ENCODE measurements at places on chromosomes 6 and 20. TPM values are rescaled to one million over a fixed set of nuclear protein-coding genes. Genes with fewer than 3 reads are reported as not detected.

GRCh38 chr6:29255530-29255929, 46.0 kb upstream of the OR14J1 start:
- no peaks in the 10 kb centered on the region for H3K27me3 ChIP-seq
- no peak overlapping the region for H3K4me3 ChIP-seq
- no peaks in the 10 kb centered on the region for H3K36me3 ChIP-seq
- H3K27ac ChIP-seq = no peak overlapping the region
- H3K4me1 ChIP-seq = no peaks in the 10 kb centered on the region
- DNase-seq = no peak

DNA sequence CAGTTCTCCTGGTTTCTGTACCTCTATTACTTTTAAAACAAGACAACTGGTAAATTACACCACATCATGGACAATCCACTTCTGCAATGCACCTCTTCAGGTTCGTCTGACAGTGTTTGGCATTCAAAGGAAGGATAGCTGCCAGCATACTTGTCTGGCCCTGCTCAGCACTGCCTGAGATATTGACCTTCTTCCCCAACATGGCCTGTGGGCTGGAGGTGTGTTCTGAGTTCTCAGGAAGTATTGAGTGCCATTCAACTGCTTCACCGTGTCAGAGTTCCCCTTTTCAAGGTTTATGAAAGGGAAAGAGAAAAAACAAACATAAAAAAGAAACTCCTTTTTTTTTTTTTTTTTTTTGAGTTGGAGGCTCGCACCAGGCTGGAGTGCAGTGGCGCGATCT, 267.9 kb upstream of the SASH1 start:
- H3K27ac ChIP-seq = no peak overlapping the region
- H3K27me3 ChIP-seq = no peaks in the 10 kb centered on the region
- H3K36me3 ChIP-seq = no peaks in the 10 kb centered on the region
- DNase-seq = no peak

- no peak overlapping the region for H3K4me3 ChIP-seq
- H3K27ac ChIP-seq = no peak overlapping the region
- peaks cover 16% of the 10 kb centered on the region for H3K4me1 ChIP-seq
- H3K27me3 ChIP-seq = no peaks in the 10 kb centered on the region
Observed at GRCh38 chr6:7588506-7588905, 1.5 kb upstream of the SNRNP48 start.

DNA sequence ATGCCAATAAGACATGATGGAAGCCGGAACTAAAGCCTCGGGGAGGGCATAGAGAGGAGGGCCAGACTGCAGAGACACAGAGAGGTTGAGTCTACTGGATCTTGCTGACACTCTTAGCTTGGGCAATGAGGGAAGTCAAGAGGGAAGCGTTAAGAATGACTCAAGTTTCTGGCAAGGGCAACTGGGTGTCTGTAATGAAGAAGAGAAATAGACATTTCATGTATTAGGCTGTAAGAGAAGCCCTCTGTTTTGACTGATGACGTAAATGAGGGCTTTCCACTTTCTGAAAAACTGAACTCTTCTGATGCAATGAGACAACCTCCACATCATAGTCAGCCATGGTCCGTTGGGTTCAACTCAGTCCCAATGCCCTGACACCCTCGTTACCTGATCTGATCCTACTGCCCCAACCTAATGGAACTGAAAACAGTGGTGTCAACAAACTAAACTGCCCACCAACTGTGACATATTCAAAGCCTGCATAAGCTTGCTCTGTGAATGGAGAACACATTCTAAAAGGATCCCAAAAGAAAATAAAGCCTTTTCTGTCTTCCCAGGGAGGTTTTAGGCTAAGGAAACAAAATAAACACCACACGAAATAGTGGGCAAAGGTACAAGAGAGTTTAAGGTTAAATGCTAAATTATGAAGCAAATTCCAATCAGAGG, 45.8 kb upstream of the PNRC1 start:
- H3K4me1 ChIP-seq = no peaks in the 10 kb centered on the region
- H3K27ac ChIP-seq = peak overlapping the region; percentile 76

DNA sequence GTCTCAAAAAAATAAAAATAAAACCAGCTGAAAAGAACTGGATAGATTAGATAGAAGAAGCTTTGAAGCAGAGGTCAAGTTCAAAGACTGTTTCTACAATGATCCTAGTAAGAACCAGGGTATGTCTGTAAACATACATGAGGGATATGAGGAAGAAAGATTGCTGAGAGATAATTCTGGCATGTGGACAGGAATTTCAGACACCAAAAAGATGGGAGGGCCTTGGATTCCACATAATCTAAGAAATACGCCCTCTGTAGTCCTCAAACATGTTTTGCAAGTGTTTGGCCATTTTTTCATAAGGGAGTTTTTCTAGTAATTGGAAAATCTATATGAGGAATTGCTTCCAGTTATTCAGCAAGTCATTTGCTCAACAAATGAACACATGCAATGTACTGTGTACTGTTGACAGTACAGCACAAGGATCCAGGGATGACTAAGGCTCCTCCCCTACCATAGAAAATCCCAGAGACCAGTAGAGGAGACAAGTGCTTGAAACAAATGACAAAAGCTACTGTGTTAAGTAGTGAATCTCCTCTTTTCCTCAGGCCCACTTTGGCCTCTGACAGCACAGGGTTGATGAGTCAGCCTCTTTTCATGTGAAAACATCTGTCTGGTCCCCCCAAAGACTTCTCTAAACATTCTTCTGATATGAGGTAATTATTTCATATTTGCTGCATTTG, 795.9 kb downstream of the MAFB start:
- no peaks in the 10 kb centered on the region for H3K27me3 ChIP-seq
- peaks cover 13% of the 10 kb centered on the region for H3K4me1 ChIP-seq
- no peak for DNase-seq
- H3K4me3 ChIP-seq = no peak overlapping the region

- H3K4me1 ChIP-seq = no peaks in the 10 kb centered on the region
- no peak overlapping the region for H3K27ac ChIP-seq
- no peak overlapping the region for H3K4me3 ChIP-seq
- H3K36me3 ChIP-seq = peaks cover 55% of the 10 kb centered on the region
Observed at GRCh38 chr20:24955045-24955444, 6.0 kb downstream of the CST7 start.

GRCh38 chr6:17714879-17715851, 8.4 kb upstream of the NUP153 start:
- no peak overlapping the region for H3K27ac ChIP-seq
- no peaks in the 10 kb centered on the region for H3K4me1 ChIP-seq
- no peaks in the 10 kb centered on the region for H3K36me3 ChIP-seq
- H3K27me3 ChIP-seq = no peaks in the 10 kb centered on the region

GRCh38 chr20:59411589-59411988, 111.2 kb downstream of the EDN3 start:
- no peaks in the 10 kb centered on the region for H3K4me1 ChIP-seq
- DNase-seq = no peak
- no peak overlapping the region for H3K27ac ChIP-seq
- H3K27me3 ChIP-seq = no peaks in the 10 kb centered on the region
- H3K36me3 ChIP-seq = no peaks in the 10 kb centered on the region
- no peak overlapping the region for H3K4me3 ChIP-seq

DNA sequence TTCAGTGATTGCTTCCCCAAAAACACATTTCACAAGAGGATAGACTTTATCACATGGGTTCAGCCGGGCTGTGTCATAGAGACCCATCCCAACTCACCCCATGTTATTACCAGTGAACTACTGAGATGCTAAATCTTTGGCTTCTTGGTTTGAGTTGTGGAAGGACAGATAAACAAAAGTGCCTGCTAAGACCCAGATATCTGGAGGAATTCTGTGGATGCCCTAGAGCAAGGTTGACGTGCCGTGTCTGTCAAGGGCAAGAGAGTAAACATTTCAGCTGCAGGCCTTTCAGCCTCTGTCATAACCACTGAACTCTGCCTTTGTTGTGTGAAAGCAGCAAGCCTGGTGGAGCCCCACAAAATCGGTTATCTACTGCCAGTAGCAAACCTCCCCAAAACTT, 11.2 kb upstream of the THBD start:
- H3K4me3 ChIP-seq = no peak overlapping the region
- no peaks in the 10 kb centered on the region for H3K36me3 ChIP-seq
- H3K27me3 ChIP-seq = no peaks in the 10 kb centered on the region
- H3K27ac ChIP-seq = no peak overlapping the region
- H3K4me1 ChIP-seq = peaks cover 12% of the 10 kb centered on the region
- DNase-seq = no peak

DNA sequence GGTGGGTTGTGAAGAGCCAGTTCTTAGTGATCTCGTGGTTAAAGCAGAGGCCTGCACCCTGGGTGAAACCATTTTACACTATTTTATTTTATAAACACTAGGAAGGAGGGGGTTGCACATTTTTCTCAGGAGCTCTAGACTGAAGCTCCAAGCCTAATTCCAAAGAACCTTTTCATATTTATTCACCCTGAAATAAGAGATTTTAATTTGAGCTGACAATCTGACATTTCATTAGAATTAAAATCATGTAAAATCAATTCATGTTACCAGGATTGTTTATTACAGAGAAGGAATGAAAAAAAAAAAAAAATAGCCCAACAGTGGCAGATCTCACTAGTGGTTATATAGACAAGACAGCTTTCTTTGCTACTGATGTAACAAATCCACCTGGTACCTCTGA, 222.5 kb upstream of the SOX4 start:
- no peak overlapping the region for H3K4me3 ChIP-seq
- H3K27ac ChIP-seq = no peak overlapping the region
- peaks cover 6% of the 10 kb centered on the region for H3K4me1 ChIP-seq
- no peaks in the 10 kb centered on the region for H3K27me3 ChIP-seq

DNA sequence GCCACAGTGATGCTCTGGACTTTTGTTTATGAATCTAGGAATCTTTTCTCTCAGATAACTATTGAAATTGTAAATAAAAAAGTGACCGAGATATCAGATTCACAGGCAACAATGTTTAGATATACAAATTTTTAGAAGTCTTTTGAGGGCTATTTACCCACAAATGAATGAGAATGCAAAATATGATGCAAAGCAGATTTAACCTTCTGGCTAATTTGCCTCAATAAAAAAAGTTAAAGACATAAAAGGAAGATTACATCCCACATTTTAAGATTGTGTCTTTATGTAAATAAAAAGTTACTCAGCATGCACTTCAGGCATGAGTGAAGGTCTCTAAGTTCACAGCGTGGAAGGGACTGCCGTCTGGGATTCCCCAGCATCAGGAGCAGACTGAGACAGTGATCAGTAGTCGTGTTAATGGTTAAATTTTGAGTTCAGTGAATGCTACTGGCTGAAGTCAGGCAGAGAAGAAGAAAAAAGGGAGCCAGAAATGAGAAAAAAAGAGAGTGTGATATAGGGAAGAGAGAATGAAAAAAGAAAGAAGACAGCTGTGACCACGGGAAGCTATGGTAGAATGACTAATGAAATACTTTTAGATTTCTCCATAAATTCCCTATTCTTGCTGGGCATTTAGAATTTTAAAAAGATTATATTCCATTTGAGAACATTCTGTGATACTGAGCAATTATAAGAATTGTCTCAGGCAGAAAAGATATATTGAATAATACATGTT, 93.6 kb downstream of the MYB start:
- no peak overlapping the region for H3K27ac ChIP-seq
- no peaks in the 10 kb centered on the region for H3K36me3 ChIP-seq
- H3K4me1 ChIP-seq = no peaks in the 10 kb centered on the region
- no peak for DNase-seq
- no peaks in the 10 kb centered on the region for H3K27me3 ChIP-seq

- H3K4me3 ChIP-seq = no peak overlapping the region
- DNase-seq = no peak
- no peak overlapping the region for H3K27ac ChIP-seq
- H3K27me3 ChIP-seq = no peaks in the 10 kb centered on the region
Observed at GRCh38 chr6:132733283-132733682, 19.4 kb upstream of the VNN1 start.

GRCh38 chr20:9214685-9215084, 145.8 kb downstream of the PLCB4 start:
- no peaks in the 10 kb centered on the region for H3K36me3 ChIP-seq
- no peak for DNase-seq
- no peak overlapping the region for H3K27ac ChIP-seq
- no peaks in the 10 kb centered on the region for H3K4me1 ChIP-seq
- H3K27me3 ChIP-seq = no peaks in the 10 kb centered on the region

DNA sequence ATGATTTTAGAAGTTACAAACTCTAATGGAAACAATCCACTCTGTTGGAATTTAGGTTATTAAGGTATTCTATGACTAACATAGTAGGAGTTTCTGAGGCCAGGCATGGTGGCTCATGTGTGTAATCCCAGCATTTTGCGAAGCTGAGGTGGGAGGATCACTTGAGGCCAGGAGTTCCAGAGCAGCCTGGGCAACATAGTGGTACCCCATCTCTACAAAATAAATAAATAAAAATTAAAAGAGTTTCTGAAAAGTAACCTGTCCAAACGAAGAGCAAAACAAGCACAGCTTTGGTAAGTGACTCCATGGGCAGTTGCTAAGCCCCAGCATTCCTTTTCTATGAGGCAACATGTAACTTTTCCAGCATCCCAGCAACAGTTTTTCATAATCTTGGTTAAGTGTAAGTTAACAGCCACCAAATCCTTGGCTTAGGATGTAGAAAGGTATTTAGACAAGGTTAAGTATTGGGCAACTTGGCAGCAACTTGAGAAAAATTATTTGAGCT, 86.3 kb downstream of the SOX4 start:
- H3K4me1 ChIP-seq = no peaks in the 10 kb centered on the region
- DNase-seq = no peak
- H3K36me3 ChIP-seq = no peaks in the 10 kb centered on the region
- no peaks in the 10 kb centered on the region for H3K27me3 ChIP-seq

GRCh38 chr6:168089186-168090063, 10.4 kb upstream of the FRMD1 start:
- peak overlapping the region; percentile 78 for H3K27ac ChIP-seq
- peaks cover 23% of the 10 kb centered on the region for H3K4me1 ChIP-seq
- DNase-seq = no peak
- H3K4me3 ChIP-seq = no peak overlapping the region
- no peaks in the 10 kb centered on the region for H3K36me3 ChIP-seq

DNA sequence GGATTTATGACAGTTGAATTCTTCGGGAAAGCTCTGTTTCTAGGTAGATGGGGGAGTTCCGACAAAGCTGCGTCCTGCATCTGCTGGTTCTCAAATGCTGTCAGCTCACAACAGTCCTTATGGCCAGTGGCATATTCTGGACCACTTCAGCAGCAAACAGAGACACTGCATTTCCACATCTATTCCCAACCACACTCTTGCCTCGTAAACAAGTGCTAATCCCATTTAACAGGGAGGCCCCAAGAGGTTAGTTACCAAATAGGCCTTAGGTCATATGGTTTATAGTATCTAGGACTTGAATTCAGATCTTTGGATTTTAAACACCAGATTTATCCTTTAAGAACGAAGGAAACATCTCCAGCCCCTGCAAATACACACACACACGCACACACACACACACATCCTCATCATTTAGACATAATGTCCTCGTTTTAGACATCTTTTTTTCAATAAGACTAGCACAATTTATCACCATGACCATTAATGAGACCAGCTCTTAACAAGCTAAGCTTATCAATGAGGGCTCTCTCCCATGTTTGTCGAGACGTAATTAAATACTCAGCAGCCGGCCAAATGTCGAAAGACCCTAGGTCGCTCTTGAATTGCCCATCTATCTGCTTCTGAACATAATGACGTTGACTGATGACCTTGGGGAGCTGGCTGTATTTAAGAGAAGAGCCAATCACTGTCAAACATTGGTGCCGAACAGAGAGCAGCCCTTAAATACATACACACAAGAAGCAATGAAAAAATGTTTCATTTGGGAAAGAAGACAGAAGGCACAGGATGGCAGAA, 84.5 kb downstream of the PSMG4 start:
- H3K27ac ChIP-seq = no peak overlapping the region
- no peaks in the 10 kb centered on the region for H3K4me1 ChIP-seq
- DNase-seq = no peak
- no peak overlapping the region for H3K4me3 ChIP-seq
- no peaks in the 10 kb centered on the region for H3K36me3 ChIP-seq

CAPN11 gene
- 2.1 TPM for total RNA-seq

UBD gene
- total RNA-seq = not detected

HCK gene
- 14.9 TPM for total RNA-seq

EFCAB8 gene
- 0.30 TPM for total RNA-seq

PRRC2A gene
- 71.4 TPM for total RNA-seq

TLDC2 gene
- not detected for total RNA-seq

LTA gene
- not detected for total RNA-seq

STMN3 gene
- total RNA-seq = 13.5 TPM
